ENCODE measurements at places on chromosomes 1 and 21. TPM values are rescaled to one million over a fixed set of nuclear protein-coding genes. Genes with fewer than 3 reads are reported as not detected.

The RASAL2 gene
- total RNA-seq: 50.5 TPM

The ATP6V1G3 gene
- 0.33 TPM for total RNA-seq

The KRTAP19-3 gene
- total RNA-seq: not detected

The PEAR1 gene
- total RNA-seq: 46.9 TPM

The SLC22A15 gene
- total RNA-seq: 0.10 TPM

The DHX9 gene
- total RNA-seq: 135 TPM

The CR1L gene
- total RNA-seq: not detected

The KLF17 gene
- total RNA-seq: not detected

The DMRTA2 gene
- total RNA-seq: not detected

The C1orf87 gene
- total RNA-seq: not detected

The OR2L13 gene
- not detected for total RNA-seq

The A3GALT2 gene
- not detected for total RNA-seq

The DFFA gene
- 54.9 TPM for total RNA-seq

The TAS1R1 gene
- total RNA-seq: not detected

The S100A14 gene
- not detected for total RNA-seq

The DVL1 gene
- 55.2 TPM for total RNA-seq

The SPTA1 gene
- 5.9 TPM for total RNA-seq

The PDPN gene
- 0.33 TPM for total RNA-seq

The INKA2 gene
- total RNA-seq: 5.6 TPM

The CACHD1 gene
- total RNA-seq: 7.8 TPM

The RBM34 gene
- 51.6 TPM for total RNA-seq

The RGS7 gene
- total RNA-seq: 2.3 TPM

The LPAR3 gene
- not detected for total RNA-seq

The COP1 gene
- total RNA-seq: 76.2 TPM

The NEK7 gene
- total RNA-seq: 161 TPM

The TNFAIP8L2 gene
- not detected for total RNA-seq

The TRIM45 gene
- 0.98 TPM for total RNA-seq

The DMBX1 gene
- not detected for total RNA-seq

The PHLDA3 gene
- 42.5 TPM for total RNA-seq

The DCST1 gene
- not detected for total RNA-seq

The TACSTD2 gene
- total RNA-seq: 23.8 TPM

The LMX1A gene
- total RNA-seq: not detected

The TMEM35B gene
- total RNA-seq: 15.8 TPM

The PGLYRP4 gene
- not detected for total RNA-seq

The ANKRD34A gene
- 0.33 TPM for total RNA-seq

The C1orf21 gene
- 17.3 TPM for total RNA-seq

The DEPDC1 gene
- total RNA-seq: 24.0 TPM

The ZNF670 gene
- total RNA-seq: 5.8 TPM

The CYP4B1 gene
- not detected for total RNA-seq

The CHODL gene
- total RNA-seq: 0.10 TPM

The OR10Z1 gene
- total RNA-seq: not detected

The VAV3 gene
- total RNA-seq: 18.6 TPM

The KCNA2 gene
- under 0.01 TPM for total RNA-seq

The SPATA45 gene
- total RNA-seq: not detected

The LCE5A gene
- total RNA-seq: not detected
